ENCODE measurements at places on chromosomes 1 and 21.

GRCh38 chr1:1779691-1780597, 1.7 kb upstream of the NADK start:
- peak; percentile 81 for DNase-seq

DNA sequence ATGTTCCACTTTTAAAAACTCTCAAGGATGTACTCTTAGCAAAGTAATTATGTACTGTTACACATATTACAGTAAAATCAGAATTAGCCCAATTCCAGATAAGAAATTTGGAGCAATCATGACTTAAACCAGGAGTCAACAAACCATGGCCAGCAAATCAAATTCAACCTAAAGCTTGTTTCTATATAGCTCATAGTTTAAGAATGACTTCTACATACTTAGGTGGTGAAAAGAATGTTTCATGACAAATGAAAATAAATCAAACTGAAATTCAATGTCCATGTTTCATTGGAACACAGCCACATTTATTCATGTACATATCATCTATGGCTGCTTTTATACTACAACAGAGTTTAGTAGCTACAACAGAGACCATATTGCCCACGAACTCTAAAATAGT, 35.1 kb downstream of the FRRS1 start:
- no peak for DNase-seq

DNA sequence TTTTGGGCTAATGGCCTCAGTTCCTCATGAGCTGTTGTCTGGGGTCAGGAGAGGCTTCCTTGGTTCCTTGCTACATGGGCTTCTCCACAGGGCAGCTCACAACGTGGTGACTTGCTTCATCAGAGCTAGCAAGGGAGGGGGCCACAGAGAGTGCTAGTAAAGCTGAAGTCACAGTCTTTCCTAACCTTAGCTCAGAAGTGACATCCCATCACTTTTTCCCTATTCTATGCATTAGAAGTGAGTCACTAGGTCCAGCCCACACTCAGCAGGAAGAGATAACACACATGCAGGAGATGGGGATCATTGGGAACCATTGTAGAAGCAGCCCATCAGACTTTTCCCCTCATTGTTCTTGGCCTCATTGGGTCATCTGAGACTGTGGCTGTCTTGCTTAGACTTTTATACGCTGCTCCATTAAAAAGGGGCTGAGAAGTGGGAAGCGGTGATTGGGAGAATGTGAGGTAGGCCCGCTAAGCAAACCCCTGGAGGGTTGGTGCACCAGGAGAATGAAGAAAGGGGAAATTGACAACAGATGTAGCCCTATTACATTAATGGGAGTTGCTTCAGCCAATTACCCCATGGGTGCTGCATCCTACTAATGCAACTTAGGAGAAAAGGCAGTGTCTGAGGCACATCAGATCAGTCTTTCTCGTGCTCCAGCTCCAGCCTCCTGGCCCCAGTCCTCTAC, 22.1 kb upstream of the IGSF21 start:
- DNase-seq, result no peak

DNA sequence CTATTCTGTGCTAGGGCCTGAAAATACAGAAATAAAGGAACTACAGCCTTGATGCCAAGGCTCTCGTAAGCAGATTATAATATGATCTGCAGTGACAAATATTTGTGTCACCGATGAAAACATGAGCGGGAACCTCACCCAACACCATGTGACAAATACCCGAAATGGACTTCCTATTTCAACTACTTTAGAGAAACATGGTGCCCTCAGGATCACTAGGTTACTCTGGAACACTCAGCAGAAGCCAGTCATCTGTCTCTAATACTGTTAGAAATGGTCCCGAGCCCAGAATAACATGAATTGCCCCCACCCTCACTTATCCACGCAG, 463 bp upstream of the VAMP3 start:
- DNase-seq, result no peak

DNA sequence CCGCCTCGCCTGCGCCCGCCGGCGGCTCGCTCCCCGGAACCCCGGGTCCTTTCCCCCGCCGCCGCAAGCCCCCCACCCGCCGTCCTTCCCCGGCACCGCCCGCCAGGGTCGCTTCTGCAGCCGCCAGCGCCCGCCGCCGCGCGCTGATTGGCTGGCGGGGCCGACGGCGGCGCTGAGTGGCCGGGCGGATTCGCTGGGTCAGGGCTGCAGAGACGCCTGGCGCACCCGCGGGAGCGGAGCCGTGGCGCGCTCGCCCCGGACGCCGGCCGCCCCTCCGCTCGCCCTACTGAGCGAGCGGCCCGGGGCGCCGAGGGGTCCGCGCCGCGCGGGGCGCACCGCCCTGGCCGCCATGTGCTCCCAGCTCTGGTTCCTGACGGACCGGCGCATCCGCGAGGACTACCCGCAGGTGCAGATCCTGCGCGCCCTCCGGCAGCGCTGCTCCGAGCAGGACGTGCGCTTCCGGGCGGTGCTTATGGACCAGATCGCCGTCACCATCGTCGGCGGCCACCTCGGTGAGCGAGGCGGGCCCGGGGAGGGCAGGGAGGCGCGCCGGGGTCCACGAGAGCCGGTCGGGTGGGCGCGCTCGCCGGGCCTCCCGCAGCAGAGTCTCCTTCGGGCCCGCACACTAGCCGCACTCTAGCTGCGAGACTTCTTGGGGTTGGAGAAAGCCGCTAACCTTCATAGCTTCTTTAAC, at the start of gene RIMKLA:
RIMKLA (plus strand) TSS at position 207 of the 694 bp plus-strand sequence; CDS start at position 350, 143 bp downstream.
- DNase-seq, result peak; percentile 55

DNA sequence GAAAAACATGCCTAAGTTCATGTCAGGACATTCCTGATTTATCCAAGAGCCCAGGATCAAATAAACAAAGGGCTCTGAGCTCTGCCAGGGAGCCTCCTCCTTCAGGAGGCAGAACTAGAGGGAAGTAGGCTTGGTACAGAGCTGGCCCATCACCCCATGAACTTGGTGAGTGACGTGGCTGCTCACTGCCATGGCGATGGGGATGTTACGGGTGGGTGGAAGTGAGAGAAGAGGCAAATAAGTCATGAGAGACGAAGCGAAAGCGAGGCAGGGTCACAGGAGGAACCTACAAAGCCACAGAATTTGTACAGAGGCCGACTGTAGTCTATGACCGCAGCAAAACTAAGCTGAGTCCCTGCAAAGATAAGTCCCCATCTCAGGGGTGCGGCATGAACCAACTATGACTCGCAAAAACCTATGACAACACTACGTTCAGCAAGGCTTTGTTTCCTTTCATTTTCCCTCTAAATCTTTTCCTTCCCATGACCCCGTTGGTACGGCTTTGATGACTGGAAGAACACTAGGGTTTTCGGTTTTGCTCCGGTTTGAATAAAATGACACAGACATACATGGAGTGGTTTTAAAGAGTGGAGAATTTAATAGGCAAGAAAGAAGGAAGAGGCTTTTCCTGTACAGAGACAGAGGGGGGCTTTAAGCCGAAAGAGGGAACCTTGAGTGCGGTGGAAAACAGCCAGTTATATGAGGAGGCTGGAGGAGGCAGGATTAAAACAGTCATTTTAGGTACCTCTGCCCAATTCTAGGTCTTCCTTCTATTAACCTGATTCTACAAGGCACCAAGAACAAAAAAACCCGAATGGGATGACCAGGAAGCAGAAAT, 74.1 kb downstream of the CD46 start:
- peak; percentile 69 for DNase-seq

GRCh38 chr1:226438007-226438406, 30.1 kb upstream of the PARP1 start:
- no peak for DNase-seq

DNA sequence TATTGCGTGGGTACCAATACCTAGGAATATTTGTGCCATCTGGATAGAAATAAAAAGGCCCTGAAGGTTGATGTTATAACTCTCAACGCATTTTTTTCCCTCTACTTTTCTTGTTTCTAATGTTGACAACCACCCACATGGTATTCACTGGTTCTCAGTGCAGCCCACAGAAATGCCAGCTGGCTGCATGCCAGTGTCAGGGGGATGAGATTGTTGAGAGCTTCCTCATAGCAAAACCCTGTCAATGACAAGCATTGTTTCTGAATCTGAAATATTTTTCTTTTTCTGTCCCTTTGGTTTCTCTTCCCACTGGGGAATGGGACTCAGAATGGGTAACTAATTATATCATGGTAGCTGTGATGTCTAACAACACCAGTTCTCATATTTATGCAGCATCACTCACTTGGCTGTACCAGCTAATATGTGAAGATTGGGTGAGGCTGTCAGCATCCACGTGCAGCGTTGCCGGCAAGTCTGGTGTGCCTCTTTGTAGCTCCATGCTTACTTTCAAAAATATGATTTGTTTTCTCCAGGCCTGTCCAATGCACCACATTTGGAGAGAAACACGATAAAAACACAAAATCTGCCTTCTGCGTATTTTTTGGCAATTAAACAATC, 284.6 kb downstream of the PTBP2 start:
- DNase-seq, result peak; percentile 18

DNA sequence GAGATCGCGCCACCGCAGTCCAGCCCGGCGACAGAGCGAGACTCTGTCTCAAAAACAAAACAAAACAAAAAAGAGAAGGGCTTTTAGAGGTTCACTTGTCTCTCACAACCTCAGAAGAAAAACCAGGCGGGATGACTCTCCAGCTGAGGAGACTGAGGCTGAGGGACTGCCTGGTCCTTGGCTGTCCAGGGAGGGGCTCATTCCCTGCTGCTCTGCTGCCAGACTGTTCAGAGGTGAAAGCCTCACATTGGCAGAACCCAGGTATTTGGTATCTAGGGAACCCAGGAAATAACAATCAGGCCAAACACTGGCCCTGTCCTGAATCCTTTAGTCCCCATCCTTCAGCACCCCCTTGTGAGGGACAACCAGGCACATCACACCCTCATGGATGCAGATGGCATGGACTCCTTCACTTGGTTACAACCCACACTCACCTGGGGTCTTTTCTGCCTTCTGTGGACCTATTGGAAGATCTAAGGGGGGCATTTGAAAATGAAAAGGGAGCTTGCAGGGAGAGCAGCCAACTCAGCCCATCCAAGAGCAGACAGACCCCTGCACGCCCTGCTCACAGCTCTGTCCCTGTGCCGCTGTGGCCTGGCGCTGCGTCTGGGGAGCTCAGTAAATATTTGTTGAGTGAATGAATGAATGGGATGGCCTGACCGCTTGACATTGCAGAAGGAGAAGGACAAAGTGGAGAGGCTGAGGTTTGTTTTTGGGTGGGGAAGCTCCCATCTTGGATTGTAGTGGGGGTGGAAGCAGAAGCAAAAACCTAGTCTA, 33.4 kb downstream of the CD247 start:
- no peak for DNase-seq

GRCh38 chr1:227729881-227730629, 5.0 kb downstream of the JMJD4 start:
- DNase-seq, result peak; percentile 55

DNA sequence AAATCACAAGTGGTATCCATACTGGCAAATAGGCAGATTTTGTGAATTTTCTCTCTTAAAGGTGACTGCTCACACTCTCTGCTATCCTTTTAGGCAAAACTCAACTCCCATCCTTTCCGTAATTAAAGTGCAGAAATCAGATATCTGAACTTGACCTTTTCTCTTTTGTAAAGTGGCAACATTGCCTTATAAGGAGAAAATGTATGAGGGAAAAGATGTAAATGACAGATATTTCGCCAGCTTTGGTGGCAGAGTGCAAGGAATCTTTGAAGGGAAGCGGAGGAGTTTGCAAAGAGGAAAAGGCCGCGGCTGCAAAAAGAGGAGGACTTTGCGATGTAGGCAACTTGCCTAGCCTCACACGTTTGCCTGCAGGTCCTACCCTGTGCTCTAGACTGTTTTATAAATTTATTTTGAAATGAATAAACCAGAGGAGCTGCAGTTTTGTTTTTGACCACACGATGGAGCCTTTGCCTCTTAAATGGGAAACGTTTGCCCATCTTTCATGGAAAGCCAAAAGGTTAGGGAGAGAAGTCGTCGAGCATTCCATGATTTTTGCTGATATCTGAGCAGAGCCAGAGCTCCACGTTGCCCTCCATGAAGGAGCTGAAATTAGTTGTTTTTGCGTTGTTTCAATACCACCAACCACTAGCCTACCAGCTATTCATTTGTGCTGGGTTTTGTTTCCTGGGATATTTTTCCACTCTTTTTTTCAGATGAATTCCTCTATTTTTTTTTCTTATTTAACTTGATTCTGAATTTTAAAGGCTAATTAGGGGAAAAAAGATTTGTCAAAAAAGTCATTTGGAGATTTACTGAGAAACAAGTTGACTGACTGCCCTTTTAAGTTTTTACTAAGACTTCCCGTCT, 242.3 kb downstream of the LMX1A start:
- peak; percentile 78 for DNase-seq

- no peak for DNase-seq
These were observed 16.8 kb upstream of the ARF1 start for GRCh38 chr1:228065543-228066347.

GRCh38 chr1:79899914-79900313, 893.4 kb upstream of the ADGRL4 start:
- no peak for DNase-seq

GRCh38 chr1:53581476-53581875, 122.3 kb downstream of the DMRTB1 start:
- no peak for DNase-seq

DNA sequence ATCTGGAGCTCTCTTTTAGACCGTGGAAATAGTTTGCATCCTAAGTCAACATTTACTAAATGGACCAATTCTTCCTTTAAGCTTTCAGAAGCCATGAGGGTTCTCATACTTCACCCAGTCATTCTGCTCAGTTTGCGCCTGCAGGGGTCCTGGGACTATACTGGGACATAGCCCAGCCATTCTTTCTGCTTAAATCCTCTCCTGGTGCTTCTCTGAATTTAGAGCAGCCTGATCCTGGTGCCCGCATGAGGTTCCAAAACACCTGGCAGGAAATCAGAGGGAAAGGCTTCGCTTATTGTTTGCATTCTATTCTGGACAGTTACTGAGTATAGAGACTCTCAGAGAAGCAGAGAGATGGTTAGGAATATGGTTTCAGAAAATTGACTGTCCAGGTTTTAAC, 27.0 kb downstream of the TNN start:
- DNase-seq, result no peak

- no peak for DNase-seq
These were observed 6.5 kb downstream of the C1orf35 start for GRCh38 chr1:228096416-228097332.

DNA sequence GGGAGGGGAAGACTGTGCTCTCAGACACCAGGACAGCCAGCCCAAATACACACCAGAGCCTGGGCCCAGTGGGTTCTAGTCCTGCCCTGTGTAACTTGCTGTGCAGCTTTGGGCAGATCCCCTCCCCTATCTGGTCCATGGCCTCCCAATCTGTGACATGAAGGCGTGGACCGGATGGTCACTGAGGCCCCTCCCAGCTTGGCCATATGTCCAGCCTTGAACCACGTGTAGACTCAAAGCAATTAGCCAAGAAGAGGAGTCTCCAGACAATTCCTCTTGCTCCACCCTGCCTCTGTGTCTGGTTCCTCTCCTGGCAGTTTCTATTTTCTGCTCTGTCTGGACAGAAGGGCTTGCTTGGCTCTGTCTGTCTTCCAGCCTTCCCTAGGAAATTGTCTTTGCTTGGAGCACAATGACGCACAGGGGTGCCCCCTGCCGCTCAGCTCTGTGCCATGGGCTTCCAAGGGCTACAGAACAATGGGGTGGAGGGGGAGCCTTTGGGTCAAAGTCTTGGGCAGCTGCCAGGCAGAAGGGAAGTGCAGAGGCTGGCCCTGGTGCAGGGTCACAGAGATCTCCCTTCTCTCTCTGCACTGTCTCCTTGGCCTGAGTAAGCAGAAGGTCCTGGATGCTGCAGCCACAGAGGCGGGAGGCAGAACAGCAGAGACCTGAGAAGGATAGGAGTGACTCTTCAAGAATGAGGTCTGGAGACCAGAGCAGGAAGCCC, 66.1 kb downstream of the TENT5C start:
- DNase-seq, result peak; percentile 89
